ENCODE measurements at places on chromosomes 1 and 21.
A peak's percentile ranks its signal among the peaks of the same experiment; 100 is the strongest.

- DNase-seq: no peak
Observed at GRCh38 chr1:61343734-61344420, 261.5 kb downstream of the NFIA start.

DNA sequence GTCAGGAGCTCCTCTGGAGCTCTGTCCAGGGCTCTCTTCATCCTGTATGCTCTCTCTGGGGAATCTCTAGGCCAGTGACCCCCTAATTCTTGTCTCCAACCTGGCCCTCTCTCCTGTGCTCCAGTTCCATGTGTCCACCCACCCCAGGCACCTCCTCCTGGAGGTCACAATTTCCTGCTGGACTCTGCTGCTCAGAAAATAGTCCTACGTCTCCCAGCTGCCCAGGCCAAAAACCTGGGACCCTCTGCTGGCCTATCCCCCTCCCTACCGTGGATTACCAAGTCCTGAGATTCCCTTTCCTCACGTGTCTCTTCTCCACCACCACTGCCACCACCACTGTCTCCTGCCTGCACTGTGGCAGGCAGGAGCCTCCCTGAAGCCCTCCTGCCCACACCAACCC lies 11.7 kb downstream of the NES start:
- no peak for DNase-seq

DNA sequence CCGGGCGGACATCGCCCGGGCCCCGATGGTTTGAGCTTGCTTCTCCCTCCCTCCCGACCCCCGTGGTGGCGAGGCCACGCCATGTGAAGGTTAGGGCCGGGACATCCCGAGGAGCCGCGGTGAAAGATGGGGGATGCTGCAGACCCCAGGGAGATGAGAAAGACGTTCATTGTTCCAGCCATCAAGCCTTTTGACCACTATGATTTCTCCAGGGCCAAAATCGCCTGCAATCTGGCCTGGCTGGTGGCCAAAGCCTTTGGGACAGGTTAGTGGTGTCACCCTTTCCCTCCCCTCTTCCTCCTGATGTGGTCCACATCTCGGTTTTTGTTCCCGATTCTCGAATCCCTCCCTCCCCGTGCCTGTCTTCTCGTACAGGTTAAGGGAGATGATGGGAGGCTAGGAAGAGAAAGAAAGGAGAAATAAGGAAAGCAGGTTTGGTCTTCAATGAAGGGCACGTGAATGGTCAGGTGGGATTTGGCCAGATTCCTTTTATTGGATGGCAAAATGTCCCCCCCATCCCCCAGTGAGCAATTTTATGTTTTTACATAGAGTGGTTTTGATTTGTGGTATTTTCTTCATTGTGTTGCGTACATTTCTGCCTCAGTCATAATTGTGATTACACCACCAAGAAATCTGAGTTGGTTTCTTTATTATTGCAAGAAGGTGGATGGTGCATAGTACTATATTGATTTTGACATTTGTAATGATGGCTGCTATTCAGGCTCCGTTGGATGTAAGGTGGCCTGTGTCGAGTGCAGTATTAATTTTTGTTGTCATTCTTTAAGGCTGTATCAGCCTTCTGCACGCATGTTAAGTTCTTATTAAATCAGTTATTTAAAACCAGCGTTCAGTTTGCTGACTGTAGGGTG lies 1.2 kb downstream of the CAMSAP2 start:
- DNase-seq: no peak

DNA sequence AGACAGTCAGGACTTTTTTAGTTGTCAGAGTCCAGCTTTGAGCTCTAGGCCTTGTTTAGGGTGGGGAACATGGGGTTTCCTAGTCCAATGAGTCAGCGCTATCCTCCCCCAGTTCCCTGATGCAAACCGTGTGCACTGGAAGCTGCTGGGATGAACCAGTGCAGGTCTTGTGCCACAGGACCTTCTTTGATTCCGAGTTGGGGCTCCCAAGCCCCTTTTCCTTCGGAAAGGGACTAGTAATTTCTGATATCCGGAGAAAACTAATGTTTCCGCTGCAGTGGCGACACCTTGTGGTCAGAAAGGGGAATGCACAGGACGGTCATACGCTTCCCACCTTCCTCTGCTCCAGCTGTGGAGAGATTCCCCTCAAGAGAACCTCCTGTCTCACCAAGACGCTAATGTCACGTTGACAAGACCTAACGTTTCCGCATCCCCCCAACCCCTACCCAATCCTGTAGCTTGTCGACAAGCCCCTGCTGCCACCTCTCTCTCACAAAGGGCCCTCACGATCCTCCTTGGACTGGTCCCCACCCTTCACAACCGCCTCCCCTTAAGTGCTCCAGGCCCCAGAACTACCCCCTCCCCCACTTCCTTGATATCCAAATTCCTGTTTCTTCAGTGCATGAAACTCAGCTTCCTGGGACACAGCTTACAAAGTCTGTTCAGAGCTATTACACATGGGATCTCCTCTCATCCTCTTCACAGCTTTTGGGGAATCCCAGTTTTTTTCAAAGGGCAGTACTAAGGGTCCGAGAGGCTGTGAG lies 30.9 kb downstream of the GPA33 start:
- DNase-seq: no peak

DNA sequence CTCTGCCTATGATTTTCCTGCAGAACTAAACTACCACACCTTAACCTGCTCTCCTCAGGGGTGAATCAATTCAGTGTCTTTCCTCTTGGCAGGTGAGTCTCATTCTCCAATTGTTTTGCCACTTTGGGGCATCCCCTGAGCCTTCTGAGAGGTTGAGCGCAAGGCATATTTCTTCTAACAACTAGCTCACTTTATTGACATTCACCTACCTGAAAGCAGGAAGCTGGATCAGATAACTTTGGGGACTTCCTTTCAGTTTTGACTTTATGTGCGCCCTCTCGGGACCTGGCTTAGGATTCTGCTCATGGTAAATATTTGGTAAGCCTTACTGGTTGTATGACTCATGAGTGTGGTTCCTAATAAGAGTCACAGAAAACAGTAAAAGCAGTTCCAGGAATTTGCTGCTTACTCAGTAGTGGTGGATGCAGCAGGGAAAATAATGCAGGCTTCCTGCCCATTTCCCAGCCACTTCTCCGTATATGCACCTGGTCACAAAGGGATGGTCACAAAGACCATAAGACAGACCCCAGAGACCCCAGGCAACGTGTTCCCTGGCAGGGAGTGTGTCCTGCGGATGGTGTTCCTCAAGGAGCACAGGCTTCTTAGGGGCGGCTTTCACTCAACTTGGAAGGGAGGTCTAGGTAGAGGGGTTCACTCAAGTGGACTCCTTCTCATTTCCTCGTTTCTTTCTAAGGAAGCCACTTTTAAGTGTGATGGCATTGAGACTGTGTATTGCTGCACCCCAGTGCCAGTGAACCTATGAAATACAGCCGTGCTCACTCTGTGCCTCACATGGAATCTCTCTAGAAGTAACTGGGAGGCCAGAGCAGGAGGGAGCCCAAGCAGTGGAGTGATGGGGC lies 22.0 kb upstream of the BATF3 start:
- no peak for DNase-seq

DNA sequence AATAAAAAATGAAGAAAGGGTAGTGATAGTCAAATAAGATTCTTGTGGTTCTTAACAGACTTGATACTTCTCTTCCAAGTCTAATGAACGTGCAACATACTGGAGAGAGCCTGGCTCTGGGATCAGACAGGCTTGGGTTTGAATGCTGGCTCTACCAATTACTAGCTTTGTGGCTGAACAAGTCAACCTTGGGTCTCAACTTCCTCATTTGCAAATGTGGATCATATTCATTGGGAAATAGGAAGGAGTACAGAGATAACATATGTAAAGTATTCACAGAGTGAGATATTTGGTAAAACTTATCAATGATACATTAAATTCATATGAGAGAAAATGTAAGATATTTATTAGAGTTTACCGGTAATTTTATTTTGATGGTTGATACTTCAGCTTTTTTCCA lies 2.0 kb downstream of the EDEM3 start:
- no peak for DNase-seq

GRCh38 chr21:22758478-22758877 lies 1760.3 kb downstream of the NCAM2 start:
- no peak for DNase-seq

- peak; percentile 18 for DNase-seq
Observed at GRCh38 chr21:33380483-33380998, 22.7 kb upstream of the IFNGR2 start.

DNA sequence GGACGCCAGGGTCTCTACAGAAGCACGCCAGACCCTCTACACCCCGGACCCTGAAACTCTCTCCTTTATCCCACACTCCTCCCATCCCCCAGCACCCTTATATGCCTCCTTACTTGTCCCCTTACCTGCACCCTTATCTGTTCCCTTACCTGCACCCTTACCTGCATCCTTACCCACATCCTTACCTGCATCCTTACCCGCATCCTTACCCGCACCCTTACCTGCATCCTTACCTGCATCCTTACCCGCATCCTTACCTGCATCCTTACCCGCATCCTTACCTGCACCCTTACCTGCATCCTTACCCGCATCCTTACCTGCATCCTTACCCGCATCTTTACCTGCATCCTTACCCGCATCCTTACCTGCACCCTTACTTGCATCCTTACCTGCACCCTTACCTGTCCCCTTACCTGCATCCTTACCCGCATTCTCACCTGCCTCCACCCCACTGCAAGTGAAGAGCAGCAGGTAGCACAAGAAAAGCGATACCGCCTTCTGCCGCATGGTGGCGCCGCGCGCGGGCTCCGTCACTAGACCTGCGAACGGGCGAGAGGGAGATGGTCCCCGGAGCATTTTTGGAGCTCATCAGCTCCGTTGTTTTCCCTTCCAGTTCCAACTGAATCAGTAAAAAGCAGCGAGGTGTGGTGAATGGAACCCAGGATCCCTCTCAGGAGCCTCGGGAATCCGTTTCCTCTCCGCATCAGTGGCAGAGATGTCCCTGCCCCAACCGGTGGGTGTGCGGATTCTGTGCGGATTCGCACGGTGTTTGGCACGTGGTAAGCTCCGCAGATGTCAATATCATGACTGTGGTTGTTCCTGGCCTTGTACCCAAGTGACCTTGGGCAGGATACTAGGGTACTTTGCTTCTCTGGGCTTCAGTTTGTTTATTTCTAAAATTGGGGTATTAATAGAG lies 2.9 kb downstream of the IFI6 start:
- DNase-seq: no peak

- no peak for DNase-seq
Observed at GRCh38 chr1:31181515-31182343, 58.0 kb downstream of the NKAIN1 start.

DNA sequence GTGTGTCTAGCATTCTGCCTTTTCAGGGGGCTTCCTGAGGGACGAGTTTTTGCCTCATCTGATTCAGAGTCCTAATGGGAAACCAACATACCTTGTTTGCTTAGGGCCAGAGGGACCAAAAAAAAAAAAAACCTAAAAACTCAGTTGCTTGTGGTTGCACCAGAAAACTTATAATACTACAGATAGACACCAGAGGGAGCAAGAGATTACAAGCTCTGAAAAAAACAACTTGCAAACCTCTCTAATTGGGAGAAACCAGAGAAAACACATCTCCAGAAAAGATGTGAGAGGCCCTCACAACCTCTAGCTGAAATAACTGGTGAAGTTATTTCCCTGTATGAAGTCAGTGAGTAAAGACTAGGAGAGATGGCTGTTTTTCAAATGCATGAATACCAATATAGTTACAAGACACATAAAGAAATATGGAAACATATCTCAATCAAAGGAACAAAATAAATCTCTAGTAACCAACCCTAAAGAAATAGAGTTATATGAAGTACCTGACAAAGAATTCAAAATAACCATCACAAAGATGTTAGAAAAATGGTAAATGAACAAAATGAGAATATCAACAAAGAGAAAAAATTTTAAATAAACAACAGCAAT lies 233.7 kb upstream of the NFIA start:
- DNase-seq: no peak

DNA sequence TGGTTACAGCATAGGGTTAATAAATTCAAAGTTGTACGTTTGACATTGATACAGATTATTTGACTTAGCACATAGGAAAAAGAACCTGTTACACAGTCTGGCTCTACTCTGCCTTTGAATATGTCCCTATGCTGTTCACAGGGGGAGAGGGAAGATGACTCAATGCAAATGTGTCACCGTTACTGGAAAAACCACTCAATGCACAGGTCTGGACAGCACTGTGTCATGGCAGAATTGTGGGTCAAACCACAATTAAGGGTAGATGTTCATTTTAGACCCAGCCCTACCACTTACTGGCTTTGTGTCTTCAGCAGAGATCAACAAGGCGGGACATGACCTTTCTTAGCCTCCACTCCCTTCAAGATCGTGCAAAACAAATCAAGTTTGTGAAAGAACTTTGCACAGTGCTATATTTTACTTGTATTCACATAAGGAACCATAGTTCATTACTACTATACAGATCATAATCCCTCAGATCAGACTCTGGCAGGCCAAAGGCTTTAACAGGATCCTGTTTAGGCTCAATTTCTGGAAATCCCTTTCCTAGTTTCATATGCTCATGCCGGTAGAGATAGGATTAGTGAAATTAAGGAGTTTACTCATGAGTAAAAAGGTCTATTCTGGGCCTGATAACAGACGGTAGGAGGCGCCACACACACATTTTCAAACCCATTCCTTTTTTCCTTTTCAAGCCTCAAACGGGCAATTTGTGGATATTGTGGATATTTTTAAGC lies 22.1 kb downstream of the EIF2D start:
- no peak for DNase-seq

DNA sequence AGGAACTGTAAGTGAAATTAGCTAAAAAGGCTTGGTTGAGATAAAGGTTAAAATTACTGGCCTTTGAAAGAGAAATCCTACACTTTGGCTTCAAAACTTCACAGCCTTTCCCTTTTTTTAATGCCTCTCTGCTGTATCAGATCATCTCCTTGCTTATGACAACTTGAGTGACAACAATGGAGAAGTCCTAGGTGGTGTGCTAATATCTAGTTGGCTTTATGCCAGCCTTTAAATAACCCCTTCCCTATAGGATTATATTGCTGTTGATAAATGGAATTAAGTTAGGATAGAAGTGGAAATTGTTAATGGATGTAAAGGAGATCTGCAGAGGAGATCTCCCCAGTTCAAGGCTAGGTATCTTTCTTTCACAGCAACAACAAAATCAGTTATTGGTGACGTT lies 130.2 kb upstream of the ATP1B1 start:
- DNase-seq: no peak

GRCh38 chr21:34867785-34868184 lies 181.3 kb downstream of the RUNX1 start:
- no peak for DNase-seq

GRCh38 chr1:52634111-52634510 lies 1.1 kb downstream of the SHISAL2A start:
- no peak for DNase-seq

DNA sequence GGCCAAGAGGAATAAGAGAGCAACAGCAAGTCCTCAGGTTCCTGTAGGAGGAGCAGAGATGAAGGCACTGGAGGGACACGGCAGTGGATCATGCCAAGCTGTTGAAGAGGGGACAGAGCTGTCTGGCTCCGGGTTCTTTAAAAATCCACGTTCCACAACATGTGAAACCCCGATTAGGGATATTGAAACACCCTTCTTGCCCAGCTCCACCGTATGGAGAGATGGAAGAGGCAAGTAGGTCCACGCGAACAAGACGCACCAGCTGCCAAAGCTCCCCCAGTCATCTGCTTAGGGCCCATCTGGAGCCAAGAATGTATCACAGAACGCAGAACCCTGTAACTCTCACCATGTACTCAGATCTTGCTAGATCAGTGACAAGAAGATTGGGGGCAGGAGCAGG lies 3.9 kb downstream of the C1orf198 start:
- no peak for DNase-seq
